ENCODE measurements at places on chromosomes 11 and 22.
A peak's percentile ranks its signal among the peaks of the same experiment; 100 is the strongest.

DNA sequence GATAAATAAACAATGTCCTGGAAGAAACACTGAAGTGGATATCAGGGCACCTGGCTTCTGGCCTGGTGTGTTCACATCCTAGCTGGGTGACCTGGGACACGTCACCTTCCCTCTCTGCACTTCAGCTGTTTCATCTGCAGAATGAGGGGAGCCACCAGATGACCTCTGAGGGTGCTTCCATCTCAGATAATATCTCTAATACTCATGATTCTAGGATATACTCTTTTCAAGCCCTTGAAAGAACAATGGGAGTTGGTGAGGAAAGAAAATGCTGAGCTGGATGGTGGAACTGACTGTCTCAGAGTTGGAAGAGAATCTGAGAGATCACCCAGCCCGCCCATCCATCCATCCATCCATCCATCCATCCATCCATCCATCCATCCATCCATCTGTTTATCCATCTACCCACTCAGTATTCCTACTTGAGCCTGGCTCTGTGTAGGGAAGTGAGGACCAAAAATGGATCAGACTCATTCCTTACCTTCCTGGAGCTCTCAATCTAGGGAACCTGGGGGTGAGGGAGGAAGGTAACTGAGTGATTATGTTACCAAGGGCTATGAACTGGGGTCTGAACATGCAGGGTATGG is 28.2 kb upstream of the LIPT2 start:
- no peak for DNase-seq

GRCh38 chr22:38133331-38133730 is 22.8 kb upstream of the BAIAP2L2 start:
- no peak for DNase-seq

- DNase-seq, result no peak
Observed at GRCh38 chr11:72745925-72746550, 6.2 kb downstream of the ARAP1 start.

DNA sequence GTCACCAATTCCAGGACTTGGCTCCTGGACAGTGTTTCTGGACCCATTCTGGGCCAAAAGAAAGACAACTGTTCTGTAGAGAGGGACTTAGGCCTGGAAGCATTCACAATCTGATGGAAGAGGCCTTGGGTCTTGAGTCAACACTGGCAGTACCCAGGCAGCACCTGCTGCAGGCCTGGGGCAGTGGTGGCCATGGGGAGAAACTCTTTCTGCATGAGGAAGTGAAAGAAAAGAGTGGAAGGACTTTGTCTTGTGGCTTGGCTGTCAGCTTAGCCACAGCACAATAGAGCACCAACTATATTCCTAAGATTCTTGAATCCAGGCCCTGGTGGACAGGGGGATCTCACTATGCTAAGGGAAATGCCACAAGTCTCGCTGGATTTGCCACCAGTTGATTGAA is 70.6 kb downstream of the CTSC start:
- DNase-seq, result no peak

- peak; percentile 7 for DNase-seq
Observed at GRCh38 chr11:125257190-125257579, 92.6 kb downstream of the PKNOX2 start.

DNA sequence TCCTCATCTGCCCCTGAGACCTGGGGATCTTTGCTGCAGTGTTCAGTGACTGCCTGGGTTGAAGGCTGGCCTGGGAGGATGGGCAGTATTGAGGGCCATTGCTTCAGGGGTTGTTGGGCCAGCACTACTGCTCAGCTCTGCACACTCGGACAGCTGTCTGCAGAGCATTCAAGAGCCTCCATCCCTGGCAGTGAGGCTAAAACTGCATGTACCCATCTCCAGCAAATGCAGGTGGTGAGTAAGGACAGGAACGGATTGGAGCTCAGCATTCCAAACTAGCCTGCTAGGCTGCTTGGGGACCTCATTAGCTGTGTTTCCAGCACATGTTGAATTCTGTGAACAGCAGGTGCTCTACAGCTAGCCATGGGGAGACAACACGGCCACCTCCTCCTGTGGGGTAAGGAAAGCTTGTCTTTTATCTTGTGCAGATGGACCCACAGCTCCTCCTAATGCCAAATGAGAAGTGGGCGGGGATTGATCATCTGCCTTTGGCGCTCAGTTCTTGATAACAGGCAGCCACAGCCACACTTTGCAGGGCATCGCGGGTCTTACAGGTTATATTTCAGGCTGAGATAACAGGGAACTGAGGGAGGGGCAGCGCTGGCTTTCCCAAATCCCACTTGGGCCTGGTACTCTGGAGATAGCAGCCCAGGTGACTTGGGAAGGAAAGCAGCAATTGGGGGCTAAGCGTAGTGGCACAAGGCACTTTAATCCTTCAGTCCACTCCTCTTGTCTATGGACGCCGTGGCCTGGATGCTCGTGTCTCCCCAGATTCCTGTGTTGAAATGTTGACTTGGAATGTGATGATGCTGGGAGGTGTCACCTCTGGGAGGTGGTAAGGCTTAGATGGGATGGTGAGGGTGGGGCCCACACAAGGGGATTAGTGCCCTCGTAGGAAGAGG is 254.5 kb upstream of the B3GAT1 start:
- no peak for DNase-seq

DNA sequence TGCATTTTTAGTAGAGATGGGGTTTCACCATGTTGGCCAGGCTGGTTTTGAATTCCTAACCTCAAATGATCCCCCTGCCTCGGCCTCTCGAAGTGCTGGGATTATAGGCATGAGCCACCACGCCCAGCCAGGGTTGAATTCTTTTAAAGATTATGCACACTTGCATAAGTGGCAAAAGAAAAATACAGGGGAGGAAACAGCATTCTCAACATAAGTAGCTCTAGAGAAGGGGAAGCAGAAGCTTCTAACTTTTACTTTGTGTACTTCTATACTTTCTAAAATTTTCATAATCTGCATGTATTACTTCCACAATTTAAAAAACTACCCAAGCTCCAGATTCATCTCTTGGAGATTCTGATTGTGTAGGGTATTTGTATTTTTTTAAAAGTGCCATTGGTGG is 108.0 kb downstream of the SLC1A2 start:
- DNase-seq, result no peak

DNA sequence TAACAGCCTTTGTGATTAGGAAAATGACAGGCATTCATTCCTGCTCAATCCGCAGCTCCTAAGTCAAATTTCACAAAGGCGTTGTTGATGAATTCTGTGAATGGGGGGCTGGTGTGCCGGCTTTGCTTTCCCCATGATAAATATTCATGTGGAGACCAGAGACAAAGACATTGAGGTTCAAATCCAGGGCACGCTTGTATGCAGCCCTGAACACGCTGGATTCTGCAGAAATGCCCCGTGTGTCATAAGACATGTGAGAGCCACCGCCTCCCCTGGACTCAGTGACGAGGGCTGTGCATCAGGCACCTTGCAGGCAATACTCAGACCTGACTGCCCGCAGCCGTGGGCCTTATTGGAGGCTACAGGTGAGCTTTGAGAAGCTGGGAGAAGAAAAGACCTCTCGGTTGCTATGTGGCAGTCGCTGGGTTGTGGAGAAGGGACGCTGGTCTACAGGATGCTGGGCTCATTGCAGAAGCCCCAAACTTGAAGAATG is 906.2 kb downstream of the BRD1 start:
- DNase-seq, result no peak
